ENCODE measurements at places on chromosomes 3 and 15.

DNA sequence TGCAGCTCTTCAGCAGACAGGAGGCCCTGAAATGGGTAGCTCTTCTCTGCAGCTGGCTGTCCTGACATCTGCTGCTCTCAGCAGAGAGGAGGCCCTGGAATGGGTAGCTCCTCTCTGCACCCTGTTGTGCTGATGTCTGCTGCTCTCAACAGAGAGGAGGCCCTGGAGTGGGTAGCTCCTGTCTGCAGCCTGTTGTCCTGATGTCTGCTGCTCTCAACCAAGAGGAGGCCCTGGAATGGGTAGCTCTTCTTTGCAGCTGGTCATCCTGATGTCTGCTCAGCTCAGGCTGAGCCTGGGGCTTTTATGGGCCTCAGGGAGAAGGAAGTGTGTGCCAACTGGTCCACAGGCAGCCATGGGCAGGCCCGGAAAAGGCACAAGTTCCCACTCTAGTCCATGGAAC lies 66.6 kb downstream of the PIK3CB start:
- DNase-seq = no peak

DNA sequence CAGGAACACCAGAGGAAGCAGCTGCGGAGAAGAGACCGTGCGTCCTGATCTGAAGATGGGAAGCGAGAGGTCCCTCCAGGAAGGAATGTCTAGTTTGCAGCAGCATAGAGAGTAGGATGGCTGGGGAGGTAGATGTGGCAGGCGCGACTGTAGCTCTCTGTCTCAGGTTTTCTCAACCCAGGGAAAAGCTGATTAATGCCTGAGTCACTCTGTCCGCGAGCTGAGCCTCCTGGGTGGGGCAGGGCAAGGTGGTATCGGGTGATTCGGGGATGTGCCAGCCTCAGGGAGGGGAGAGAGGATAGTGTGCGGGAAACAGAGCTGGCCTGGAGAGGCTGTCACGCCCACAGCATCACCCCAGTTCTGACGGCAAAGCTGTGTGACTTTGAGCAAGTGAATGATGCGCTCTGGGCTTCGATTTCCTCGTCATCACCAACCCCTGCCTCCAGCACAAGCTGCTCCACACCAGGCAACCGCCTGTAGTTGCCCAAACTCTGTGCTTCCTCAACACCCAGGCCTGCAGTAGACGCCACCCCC lies 28.4 kb downstream of the CPN2 start:
- DNase-seq = peak; percentile 81

- no peak for DNase-seq
These were observed 87.8 kb upstream of the SEC13 start for GRCh38 chr3:10408680-10409079.

DNA sequence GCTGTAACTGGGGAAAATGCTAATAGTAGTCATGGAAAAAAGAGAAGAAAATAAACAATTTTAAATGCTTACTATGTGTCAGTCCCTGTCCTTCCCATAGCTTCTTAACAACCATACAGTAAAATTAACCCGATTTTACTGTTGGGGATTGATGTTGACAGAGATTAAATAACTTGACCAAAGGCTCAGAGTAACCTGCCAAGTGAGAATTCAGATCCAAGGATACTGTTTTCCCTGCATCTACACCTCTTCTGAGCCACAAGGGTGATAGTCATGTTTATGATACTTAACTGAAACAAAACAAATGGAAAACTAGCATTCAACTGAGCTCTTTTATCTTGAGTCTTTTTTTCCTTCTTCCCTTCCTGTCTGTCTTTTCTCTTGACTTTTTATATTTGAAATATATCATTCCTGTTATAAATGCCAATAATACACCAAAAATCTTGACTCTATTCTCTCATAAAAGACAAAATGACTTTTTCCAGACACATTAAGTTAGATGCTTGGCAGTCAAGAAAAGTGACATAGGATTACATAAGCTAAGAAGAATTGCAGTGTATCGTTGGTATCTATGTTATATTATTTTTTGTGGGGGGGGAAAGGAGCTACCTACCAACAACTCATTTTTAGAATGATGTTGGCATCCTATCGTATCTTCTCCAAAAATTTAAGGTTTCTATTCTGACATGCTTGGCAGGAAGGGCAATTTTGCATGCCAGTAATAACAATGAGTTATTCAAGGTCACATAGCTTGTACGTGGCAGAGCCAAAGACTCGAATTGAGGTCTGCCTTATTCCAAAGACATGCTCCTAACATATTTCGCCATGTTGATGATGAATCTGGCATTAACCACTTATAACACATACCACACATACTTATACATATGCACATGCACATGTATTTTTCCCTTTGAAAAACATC lies 306.6 kb upstream of the KCNH8 start:
- peak; percentile 22 for DNase-seq

- DNase-seq = no peak
These were observed 9.5 kb downstream of the H1-8 start for GRCh38 chr3:129552287-129553050.

GRCh38 chr15:66862111-66862939 lies 160.3 kb downstream of the SMAD6 start:
- no peak for DNase-seq

DNA sequence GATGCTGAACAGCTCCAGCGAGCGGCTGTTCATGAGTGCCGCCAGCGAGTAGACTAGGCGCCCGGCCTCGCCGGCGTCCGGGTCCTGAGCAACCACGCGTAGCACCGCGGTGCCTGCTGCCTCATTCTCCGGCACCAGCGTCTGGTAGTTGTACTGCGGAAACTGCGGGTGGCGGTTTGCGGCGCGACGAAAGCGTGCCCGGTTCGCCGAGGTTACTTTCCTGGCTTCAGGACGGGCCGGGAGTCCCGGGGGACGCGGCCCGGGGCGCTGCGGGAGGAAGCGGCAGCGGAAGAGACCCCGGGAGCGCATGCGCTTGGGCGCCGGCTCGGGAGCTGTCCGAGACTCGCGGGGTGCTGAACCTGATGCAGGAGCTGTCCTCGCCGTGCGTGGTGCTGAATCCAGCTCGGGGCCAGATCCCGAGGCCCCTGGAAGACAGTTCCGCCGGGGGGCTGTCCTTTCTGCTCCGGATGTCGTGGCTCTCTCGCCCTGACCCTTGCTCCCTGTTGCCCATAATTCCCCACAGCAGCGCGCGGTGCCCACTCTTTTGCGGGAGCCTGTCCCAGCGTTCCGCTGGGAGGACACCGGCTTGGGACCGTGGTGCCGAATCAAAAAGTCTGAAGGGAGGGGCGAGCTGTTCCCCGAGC lies 1.1 kb downstream of the CELSR3 start:
- peak; percentile 29 for DNase-seq

DNA sequence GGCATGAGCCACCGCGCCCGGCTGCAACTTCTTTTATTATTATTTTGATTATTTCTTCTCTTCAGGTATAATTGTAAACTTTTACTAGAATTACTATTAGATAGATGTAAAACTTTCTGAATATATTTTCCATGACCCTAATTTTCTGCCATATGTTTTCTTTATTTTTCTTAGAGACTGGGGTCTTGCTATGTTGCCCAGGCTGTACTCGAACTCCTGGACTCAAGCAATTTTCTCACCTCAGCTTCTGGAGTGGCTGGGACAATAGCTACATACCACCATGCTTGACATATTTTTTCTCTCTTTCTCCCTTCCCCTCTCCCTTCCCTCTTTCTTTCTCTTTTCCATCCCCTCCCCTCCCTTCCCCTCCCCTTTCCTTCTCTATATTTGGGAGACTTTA lies 29.6 kb upstream of the CHST2 start:
- DNase-seq = no peak

DNA sequence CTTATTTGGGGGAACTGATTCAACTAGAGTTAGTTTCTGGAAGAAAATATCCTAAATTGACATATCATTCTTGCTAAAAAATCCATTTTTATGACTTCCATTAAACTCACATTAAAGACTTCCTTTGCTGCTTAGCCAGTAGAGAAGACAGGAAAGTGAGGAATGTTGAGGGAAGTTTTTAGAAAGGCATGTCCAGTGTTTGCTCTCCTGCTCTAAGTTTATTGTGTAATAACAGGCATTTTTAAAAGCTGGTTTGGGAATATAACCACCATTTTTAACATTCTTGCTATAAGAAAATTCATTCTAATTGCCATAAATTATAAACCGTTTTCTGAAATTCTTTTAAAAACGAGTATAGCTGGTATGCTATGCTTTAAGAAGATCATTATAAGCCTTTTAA lies 428.0 kb downstream of the RAP2B start:
- peak; percentile 51 for DNase-seq

DNA sequence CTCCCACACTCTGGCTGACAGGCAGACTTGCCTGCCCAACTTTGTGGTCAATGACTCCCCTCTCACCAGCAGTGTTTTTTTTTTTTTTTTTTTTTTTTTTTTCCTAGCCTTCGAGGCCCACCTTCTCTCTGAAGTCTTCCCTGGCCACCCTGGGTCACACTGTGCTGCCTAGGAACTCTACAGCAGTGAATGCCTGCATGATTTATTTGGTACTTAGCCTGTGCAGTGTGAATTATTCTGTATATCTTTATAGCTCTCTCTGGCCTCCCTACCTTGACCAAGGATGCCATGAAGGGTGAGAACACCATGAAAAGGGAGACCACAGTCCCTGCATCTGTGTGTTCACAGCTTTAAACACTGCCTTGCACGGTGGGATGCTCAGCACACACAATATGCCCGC lies 141.6 kb downstream of the CLSTN2 start:
- no peak for DNase-seq

GRCh38 chr3:194019398-194020165 lies 116.4 kb upstream of the HES1 start:
- no peak for DNase-seq

- DNase-seq = no peak
These were observed 1325.0 kb upstream of the CADM2 start for GRCh38 chr3:83633758-83634157.

GRCh38 chr15:94306700-94307650 lies 75.6 kb downstream of the MCTP2 start:
- DNase-seq = peak; percentile 84

DNA sequence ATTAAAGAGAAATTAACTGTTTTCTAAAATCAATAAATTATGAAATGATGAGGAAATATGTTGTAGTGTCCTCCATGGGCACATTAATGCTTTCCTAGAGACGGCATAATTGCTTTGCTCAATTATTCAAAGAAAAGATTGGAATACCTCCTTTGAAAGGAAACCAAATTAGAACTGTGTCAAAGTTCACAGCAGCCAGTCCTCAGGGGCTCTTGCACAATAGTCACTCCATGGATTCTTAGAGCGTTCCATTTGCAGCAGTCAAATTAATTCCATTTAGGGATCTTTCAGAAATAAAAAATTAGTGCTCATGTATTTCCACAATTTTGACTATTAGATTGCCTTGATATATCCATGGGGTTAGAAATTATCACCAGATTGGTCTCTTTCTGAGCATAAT lies 841.6 kb upstream of the DPPA4 start:
- DNase-seq = no peak

- DNase-seq = no peak
These were observed 7.6 kb upstream of the ADPRH start for GRCh38 chr3:119571688-119572087.

DNA sequence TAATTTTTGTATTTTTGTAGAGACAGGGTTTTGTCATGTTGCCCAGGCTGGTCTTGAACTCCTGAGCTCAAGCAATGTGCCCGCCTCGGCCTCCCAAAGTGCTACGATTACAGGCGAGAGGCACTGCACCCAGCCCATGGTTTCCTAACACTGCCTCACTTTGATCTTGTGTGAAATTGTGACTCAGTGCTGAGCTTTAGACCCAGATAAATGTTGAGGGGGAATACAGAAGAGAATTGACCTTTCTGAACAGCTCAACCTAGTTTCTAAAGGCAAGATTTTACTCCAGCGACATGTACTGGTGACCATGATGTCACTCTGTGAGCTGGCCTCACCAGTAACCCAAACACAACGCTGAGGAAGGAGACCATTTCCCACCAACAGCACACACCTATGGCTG lies 73.5 kb downstream of the ATP1B3 start:
- no peak for DNase-seq

DNA sequence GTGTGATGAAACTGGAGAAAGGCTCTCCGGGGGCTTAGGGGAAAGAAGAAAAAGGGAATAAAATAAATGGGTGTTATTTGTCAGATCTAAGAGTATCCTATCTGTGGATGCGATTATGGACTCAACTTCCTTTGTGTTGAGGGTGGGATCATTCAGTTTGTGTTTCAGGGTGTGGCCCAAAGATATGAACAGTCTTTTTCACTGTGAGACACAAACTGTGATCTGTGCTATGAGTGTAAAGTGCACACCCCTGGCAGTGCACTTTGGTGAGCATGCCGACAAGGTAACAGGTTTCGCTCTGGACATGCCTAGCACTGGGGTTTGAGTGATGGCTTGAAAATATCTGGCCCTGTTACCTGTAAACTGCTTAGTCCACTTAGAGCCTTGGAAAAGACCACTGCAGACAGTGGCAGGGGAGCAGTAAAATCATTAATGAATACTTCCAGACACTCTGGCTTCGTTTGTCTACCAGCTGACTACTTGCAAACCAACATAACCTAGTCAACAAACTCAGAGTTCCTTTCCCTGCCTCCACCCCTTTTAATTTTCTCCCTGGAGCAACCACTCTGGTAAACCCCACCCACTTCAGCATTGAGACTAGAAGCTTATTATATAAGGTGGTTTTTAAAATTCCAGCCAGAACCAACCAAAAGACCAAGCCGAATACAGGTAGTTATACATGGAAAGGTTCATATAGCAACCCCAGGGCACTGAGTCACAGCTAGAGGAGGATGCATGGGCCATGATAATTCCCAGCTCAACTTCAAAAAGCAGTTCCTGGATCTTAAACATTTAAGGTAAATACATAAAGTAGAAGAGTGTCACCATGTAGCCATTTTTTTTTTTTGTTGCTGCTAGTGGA lies 55.1 kb downstream of the TAMM41 start:
- DNase-seq = no peak

DNA sequence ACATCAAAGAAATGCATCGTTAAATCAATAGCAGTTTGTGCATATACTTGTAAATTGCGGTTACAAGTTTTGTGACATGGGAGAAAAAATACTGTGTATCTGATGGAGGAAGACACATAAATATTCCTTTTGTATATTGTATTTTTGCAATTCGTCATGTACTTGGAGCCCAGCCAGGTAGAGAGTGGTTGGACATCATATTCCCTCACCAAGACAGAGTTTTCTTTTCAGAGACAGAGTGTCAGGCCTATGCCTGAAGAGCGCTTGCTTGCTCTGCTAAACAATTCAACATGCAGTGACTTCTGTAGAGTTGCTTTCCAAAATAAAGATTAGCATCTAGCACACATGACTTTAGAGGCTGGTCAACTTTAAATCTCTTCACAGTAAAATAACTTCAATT lies 24.8 kb upstream of the MEIS2 start:
- peak; percentile 75 for DNase-seq

- no peak for DNase-seq
These were observed 120.9 kb downstream of the ERC2 start for GRCh38 chr3:56347219-56347871.
